ENCODE measurements at places on chromosomes 2 and 18.

DNA sequence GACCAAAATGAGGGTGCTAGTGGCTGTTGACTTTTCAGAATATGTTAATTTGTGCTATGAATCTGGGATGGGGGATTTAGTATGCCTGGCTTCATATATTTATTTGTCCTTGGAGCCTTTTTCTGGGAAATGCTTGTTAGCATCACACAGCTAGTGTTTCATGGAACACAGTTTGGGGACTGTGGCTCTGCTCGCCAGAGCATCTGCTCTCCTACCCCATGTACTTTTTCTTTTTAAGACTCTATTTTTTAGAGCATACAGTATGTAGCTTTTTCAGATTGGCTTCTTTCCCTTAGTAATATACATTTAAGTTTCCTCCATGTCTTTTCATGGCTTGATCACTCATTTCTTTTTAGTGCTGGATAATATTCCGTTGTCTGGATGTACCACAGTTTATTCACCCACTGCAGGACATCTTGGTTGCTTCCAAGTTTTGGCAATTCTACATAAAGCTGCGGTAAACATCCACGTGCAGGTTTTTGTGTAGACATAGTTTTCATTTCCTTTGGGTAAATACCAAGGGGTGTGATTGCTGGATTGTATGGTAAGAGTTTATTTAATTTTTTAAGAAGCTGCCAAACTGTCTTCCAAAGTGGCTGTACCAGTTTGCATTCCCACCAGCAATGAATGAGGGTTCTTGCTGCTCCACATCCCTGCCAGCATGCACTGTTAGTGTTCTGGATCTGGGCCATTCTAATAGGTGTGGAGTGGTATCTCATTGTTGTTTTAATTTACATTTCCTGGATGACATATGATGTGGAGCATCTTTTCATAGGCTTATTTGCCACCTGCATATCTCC lies 44.1 kb downstream of the EFR3B start:
- no peaks in the 10 kb centered on the region for H3K4me1 ChIP-seq
- DNase-seq, result no peak
- H3K27me3 ChIP-seq, result peaks cover 4% of the 10 kb centered on the region

- peaks cover 11% of the 10 kb centered on the region for H3K27me3 ChIP-seq
- no peaks in the 10 kb centered on the region for H3K36me3 ChIP-seq
- H3K27ac ChIP-seq, result no peak overlapping the region
- H3K4me3 ChIP-seq, result no peak overlapping the region
These were observed 121.4 kb upstream of the MGAT5 start for GRCh38 chr2:134132490-134132857.

GRCh38 chr18:60372596-60372995 lies at the start of gene MC4R:
TSS of gene MC4R (minus strand) at chr18:60372775. CDS start at chr18:60372349, 426 bp downstream.
- H3K4me3 ChIP-seq, result no peak within 1 kb of the TSS
- no peak for DNase-seq
- no peaks in the 10 kb centered on the region for H3K4me1 ChIP-seq
- no peaks in the 10 kb centered on the region for H3K27me3 ChIP-seq
- no peak within 1 kb of the TSS for H3K27ac ChIP-seq

- no peak for DNase-seq
- no peaks in the 10 kb centered on the region for H3K27me3 ChIP-seq
- peaks cover 19% of the 10 kb centered on the region for H3K4me1 ChIP-seq
- H3K36me3 ChIP-seq, result peaks cover 31% of the 10 kb centered on the region
These were observed 14.6 kb downstream of the WDR33 start for GRCh38 chr2:127796389-127796788.
